ENCODE measurements at places on chromosomes 4 and X.

DNA sequence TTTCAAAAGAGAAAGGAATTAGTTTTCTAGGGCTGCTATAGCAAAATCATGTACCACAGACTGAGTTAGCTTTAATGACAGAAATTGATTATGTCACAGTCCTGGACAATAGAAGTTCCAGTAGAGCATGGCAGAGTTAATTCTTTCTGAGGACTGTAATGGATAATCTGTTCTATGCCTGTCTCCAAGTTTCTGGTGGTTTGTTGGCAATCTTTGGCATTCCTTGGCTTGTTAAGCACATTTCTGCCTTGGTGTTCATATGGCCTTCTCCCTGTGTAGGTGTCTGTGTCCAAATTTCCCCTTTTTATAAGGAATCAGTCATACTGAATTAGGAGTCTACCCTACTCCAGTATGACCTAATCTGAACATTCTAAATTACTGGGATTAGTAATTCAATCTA lies 336.1 kb upstream of the PABPC4L start:
- DNase-seq: no peak

DNA sequence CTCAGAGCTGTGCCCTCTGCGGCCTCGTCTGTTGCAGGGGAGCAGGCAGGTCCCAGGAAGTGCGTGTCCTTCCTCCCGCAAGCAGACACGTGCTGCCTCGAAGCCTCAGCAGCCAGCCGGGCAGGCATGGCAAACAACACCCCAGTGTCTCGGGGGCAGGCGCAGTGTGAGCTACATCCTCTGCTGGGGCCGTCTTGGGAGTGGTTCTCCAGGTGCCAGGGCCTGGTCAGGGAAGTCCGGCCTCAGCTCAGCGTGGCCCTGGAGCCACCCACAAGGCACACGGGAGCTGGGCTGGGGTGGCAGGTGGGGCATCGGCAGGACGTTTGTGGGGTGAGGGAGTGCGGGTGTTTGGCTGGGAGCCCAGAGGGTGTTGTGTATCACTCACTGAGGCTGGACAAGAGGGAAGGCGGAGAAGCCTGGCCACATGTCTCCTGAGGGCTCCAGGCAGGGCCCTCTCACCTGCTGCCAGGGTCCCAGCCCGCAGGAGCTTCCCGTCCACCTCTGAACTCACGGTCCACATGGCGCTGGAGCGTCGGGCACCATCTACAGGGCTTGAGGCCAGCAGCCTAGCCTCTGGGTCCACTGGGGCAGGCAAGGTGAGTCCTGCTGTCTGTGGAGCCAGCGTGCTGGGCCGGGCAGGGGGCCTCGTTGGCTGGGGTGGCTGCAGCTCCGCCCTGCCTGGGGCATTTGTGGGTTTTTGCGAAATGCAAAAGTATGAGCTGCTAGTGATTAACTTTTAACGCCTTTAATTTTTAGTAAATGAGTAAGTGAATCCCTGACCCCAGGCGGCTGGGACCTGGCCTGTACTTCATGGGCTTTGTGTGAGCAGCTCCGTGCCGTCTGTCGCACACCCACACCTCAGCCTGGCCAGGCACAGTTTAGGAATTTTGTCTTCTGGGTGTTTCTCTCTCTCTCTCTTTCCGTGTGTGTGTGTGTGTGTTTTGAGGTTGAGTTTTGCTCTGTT lies 17.3 kb upstream of the UVSSA start:
- DNase-seq: no peak

GRCh38 chr4:62408454-62408853 lies 1208.3 kb downstream of the ADGRL3 start:
- no peak for DNase-seq

GRCh38 chrX:1466971-1467561 lies 14.4 kb upstream of the ASMTL start:
- DNase-seq: peak; percentile 32

DNA sequence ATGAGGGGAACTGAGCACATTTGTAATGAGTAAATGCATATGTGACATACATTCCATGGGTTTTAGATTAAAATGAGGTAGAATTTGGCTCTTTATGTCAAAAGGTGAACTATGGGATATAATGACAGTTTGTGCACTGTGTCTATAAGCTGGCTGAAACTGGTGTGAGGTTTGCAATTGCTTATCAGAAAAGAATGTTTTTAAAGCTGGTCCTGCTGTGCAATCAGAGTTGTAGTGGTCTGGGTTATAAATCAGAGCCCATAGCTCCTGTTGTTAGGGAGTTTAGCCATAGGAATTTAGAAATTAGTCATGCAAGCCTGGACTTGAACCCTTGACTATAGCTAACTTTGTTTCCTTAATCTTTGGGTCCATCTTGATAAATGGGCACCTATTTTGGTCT lies 23.1 kb upstream of the GATB start:
- no peak for DNase-seq

DNA sequence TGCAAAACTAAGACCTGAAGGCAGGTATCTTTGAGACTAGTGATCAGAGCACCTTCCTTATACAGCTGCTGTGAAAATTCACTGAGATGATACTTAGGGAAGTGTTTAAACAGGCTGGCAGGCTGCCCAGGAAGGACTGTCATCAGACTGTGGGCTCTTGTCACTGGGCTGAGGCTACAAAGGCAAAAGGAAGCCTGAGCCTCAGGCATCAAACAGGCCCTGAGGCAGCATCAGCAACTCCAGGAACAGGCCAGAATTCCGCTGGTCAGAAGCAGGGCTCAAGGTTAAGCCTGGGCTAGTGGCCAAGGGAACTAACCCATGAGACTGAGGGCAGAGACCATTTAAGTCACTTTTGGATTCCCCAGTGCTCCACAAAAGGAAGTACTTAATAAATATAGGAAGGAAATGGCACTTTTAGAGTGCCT lies 12.8 kb downstream of the PJA1 start:
- DNase-seq: no peak

DNA sequence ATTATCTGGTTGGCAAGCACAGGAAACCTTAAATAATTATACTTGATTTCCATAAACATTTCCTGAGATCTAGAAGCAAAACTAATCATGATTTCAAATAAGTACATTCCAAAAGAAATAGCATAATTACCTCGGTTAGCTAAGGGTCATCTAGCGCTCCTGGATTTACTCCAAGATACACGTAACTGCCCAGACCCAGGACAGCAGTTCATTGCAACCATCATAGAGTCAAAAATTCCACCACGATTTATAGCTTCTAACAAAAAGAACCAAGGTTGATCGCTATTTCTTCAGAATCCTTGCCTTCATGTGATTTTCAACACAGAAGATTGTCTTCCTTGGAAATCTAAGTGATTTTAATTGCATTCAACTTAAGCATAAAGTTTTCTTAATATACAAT lies 1235.5 kb upstream of the TENM3 start:
- DNase-seq: no peak

- no peak for DNase-seq
Observed at GRCh38 chr4:41360214-41360920, 103.6 kb downstream of the UCHL1 start.

DNA sequence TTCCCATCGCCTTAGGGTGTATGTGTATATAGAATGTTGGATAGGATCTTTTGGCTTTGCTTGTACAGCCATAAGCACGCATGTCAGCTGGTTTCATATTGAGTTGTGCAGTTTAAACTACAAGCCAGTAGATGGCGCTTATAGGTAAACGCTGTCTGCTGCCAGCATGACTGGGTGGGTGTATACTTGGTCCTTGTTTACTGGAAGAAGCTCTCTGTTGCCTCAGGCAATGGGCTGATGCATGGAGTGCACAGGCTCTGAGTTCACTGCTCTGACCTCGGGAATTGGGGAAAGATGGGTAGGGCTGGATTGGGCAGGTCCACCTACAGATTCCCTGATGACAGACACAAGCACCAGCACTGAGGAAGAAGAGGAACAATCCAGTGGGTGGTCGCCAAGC lies 831.5 kb downstream of the STIM2 start:
- DNase-seq: peak; percentile 43

- DNase-seq: no peak
Observed at GRCh38 chr4:95539106-95539505, 9.7 kb downstream of the UNC5C start.

GRCh38 chr4:143411527-143412419 lies 75.1 kb downstream of the GAB1 start:
- no peak for DNase-seq

DNA sequence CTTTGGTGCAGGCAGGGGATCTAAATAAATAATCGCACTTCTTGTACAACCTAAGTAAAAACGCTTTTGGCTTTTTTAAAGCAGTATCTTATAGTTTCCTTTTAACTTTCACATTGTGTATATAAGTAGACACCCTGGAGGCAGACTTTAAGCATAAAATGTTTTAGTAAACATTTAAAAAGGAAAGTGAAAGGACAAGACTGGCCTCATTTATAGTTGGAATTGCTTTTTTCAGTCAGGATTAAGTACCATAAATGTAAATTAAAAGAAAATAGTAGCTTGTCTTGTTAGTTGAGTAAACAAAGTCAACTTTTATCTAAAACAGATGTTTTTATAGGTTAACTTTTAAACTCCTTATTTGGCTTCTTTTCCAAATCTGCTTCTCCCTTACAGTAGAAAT lies 39.7 kb downstream of the PTPN13 start:
- DNase-seq: no peak

GRCh38 chrX:134683351-134684005 lies 25.2 kb upstream of the PLAC1 start:
- no peak for DNase-seq

DNA sequence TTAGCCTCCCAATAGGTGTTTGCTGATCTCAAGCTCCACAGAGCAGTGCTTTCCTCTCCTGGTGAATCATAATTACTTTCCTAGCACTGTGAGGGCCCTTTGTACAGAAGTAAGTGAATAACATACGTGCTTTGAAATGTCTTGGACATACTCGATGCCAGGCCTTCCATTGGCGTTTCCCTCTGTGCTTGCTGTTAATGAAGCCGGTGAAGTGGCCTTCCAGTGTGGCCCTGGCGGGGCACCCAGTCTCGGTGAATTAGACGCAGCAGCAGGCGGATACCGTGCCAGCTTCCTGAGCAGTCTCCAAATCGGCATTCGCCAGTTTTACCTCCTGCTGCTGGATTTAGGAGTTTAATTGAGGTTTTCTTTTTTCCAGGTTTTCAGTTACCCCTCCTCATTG lies 132.3 kb downstream of the HMX1 start:
- no peak for DNase-seq

DNA sequence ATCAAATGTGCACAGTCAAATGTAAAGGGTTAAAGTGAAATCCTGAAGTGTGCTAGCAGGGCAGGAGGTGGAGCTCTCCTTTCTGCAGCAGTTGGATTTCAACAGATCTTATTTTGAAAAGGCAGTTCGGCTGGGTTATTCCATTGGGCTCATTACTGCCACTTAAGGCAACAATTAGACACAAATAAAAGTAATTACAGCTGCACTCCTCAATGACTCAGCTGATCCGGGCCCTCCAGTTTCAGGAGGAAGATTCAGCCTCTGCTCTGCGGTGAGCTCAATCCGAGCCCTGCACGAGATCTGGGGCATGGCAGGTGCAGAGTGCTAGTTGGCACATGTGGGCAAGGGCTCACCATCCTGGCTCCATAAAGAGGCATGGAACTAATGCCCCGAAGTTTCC lies 85.4 kb downstream of the PHKA2 start:
- DNase-seq: no peak

DNA sequence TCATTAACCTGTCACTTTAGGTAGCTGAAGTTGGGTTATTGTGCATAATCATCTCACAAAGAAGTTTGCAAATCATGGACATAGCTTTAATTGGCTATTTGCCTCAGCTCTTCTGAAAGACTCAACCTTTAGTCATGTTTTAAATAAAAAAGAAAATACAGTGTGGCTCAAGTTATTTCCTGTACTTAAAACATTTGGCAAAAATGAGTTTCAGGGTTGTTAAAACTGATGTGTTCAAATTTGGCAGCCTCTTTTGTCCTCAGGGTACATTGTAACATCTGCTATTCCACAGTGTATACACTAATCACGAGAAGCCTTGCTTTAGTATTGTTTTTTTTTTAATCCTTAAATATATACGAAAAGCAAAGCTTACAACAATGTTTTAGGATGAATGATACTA lies 31.5 kb upstream of the HPGD start:
- DNase-seq: no peak

- no peak for DNase-seq
Observed at GRCh38 chr4:97720869-97721432, 422.3 kb downstream of the STPG2 start.

DNA sequence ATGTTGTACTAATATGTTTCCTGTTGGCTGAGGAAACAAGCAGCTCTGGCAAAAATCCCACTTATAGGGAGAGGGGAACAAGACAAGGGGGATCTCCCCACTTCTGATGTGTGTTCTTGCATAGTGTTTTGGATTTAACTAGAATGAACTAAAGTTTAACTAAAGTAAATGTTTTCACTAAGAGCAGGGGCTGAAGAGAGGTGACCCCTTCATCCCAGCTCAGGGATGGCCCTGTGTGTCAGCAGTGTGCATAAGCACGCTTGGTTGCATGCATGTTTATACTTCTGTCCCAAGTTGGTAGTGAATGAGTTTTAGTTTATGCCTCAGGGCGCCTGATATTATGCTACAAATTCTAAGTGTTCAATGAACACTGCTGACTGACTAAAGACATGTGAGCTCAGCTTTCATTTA lies 169.4 kb downstream of the MGST2 start:
- DNase-seq: no peak

- no peak for DNase-seq
Observed at GRCh38 chr4:76539979-76540378, 105.0 kb downstream of the SHROOM3 start.

DNA sequence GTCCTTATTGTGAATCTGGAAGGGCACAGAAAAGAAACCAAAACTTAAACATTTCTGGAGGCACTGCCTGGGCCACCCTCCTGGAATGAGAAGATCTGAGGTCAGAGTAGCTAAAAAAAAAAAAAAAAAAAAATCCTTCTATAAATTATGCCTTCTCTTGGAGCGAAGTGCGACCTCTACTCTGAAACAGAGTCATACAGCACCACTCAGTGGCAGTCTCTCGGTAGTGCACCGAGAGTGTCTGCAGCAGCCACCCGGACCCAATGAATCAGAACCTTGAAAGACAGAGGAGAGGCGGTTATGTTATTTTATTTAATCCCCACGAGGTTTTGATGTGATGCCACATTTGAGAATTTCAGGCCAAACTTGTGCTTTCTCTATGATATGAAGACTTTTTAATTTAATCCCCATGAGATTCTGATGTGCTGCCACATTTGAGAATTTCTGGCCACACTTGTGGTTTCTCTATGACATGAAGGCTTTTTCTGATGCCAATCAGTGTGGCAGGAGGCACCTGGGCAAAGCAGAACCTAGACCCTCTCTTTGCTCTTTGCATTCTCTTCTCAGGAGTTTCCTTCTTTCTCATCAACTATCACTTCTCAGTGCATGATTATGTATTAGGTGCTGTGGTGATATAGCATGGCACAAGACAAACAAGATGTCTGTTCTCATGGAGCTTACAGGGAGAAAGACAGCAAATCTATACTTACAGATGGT lies 5.6 kb upstream of the CT47C1 start:
- no peak for DNase-seq

All from GDM1 (cell line).